Aorta (tissue), 5 donors: ENCODE measurements at places on chromosomes 1 and 21. TPM values are rescaled to one million over a fixed set of nuclear protein-coding genes. Genes with fewer than 3 reads are reported as not detected.
A peak's percentile ranks its signal among the peaks of the same experiment; 100 is the strongest.

EPS8L3 gene
- not detected for total RNA-seq

DNA sequence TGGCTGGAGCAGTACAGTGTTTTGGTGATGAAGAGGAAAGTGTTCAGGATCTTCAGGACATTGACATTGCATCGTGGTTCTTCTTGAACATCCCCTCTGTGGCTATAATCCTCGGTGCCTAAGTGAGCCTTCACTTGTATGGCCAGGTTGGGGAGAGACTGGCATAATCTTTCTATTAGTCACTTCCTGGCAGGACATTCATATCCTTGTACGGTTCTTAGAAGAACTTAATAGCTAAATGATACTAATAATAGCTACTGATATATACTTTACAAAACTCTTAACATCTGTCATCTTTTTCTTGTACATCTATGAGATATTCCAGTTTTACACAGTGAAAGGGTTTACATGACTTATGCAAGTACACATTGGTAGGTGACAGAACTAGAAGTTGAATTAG is 35.8 kb downstream of the CELF3 start:
- H3K4me3 ChIP-seq = no peak overlapping the region
- H3K27ac ChIP-seq = peak overlapping the region; percentile 67
- no peaks in the 10 kb centered on the region for H3K36me3 ChIP-seq
- DNase-seq = no peak

DNA sequence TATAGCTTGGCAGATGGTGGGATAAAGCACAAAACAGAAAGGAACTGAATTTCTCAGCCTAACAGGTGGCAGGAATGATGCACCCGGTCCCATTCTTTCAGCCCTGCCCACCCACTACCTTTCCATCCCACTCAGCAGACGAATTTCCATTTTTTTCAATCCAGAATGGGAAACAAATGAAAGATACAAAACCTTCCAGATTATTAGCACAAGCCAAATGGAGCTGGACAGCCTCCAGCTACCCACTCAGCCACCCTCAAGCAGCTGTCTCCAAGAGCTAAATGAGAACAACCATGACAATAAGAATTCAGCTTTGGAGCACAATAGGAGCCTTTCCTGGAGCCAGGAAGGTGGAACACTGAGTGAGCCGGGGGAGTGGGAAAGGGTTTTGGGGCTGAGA is 96.3 kb upstream of the ST6GALNAC5 start:
- no peak for DNase-seq
- no peak overlapping the region for H3K4me3 ChIP-seq
- no peak overlapping the region for H3K27ac ChIP-seq
- no peaks in the 10 kb centered on the region for H3K36me3 ChIP-seq
- H3K4me1 ChIP-seq = no peaks in the 10 kb centered on the region

- H3K4me1 ChIP-seq = peaks cover 3% of the 10 kb centered on the region
- H3K4me3 ChIP-seq = no peak overlapping the region
- H3K27ac ChIP-seq = peak overlapping the region; percentile 100
- no peaks in the 10 kb centered on the region for H3K27me3 ChIP-seq
- DNase-seq = no peak
- H3K36me3 ChIP-seq = no peaks in the 10 kb centered on the region
These were observed 36.9 kb upstream of the RGS1 start for GRCh38 chr1:192538407-192539296.

- no peak for DNase-seq
- no peak overlapping the region for H3K4me3 ChIP-seq
- H3K36me3 ChIP-seq = no peaks in the 10 kb centered on the region
- H3K27ac ChIP-seq = peak overlapping the region; percentile 19
- no peaks in the 10 kb centered on the region for H3K27me3 ChIP-seq
- H3K4me1 ChIP-seq = no peaks in the 10 kb centered on the region
These were observed 64.5 kb downstream of the LRRC40 start for GRCh38 chr1:70140894-70141293.

DNA sequence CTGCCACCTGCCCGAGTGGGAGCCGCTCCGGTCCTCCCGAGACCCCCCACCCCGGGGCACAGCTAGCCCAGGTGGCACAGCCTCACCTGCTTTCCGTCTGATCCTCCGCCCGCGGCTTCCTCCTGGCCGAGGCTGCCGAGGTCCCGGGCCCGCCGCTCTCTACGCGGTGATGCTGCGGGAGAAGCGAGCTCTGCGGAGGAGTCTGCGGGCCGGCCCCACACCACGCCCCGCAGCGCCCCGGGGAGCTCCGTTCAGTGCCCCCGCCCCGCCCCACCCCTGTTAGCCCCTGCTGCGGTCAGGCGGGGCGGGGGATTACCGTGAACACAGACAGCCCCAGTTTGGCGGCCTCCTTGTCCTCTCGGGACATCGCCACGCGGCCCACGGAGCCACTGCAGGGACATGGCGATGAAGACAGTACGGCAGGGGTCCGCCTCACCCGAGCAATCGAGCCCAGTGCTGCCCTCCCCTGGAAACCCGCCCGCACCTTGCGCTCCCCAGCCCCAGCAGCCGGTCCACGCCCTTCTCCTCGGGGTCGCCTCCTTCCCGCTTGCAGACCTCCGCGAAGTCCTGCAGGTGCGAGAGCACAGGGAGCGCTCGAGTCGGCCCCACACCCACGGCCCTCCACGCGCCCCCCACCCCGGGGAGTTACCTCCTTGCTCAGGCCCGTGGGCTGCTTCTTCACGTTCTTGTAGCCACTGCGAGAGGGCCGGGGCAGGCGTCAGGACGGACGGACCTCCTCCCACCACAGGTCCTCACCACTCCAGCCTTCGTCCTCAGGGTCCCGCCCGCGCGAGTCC is 933 bp downstream of the C1orf35 start:
- no peak overlapping the region for H3K27ac ChIP-seq
- no peaks in the 10 kb centered on the region for H3K4me1 ChIP-seq
- DNase-seq = no peak

- no peak for DNase-seq
- no peaks in the 10 kb centered on the region for H3K36me3 ChIP-seq
- H3K27me3 ChIP-seq = no peaks in the 10 kb centered on the region
- H3K4me3 ChIP-seq = no peak overlapping the region
- H3K27ac ChIP-seq = no peak overlapping the region
These were observed 86.9 kb upstream of the SPAG17 start for GRCh38 chr1:118271883-118272282.

GRCh38 chr21:36478207-36478701 is 1.7 kb downstream of the CLDN14 start:
- no peak overlapping the region for H3K4me3 ChIP-seq
- H3K27me3 ChIP-seq = no peaks in the 10 kb centered on the region
- no peaks in the 10 kb centered on the region for H3K36me3 ChIP-seq
- no peak overlapping the region for H3K27ac ChIP-seq

- no peaks in the 10 kb centered on the region for H3K4me1 ChIP-seq
- H3K36me3 ChIP-seq = no peaks in the 10 kb centered on the region
- no peak overlapping the region for H3K27ac ChIP-seq
- H3K4me3 ChIP-seq = no peak overlapping the region
- H3K27me3 ChIP-seq = no peaks in the 10 kb centered on the region
These were observed 27.6 kb upstream of the CTH start for GRCh38 chr1:70383483-70383882.

- H3K4me1 ChIP-seq = no peaks in the 10 kb centered on the region
- H3K4me3 ChIP-seq = no peak overlapping the region
- H3K36me3 ChIP-seq = no peaks in the 10 kb centered on the region
These were observed 39.2 kb downstream of the SIPA1L2 start for GRCh38 chr1:232590744-232591082.
